Activated CD4-positive, alpha-beta T cell treated with anti-CD3 and anti-CD28 coated beads, Interleukin-2, amount 50 U/mL, for 16 hours (primary cell): ENCODE measurements at places on chromosomes 4 and X.

DNA sequence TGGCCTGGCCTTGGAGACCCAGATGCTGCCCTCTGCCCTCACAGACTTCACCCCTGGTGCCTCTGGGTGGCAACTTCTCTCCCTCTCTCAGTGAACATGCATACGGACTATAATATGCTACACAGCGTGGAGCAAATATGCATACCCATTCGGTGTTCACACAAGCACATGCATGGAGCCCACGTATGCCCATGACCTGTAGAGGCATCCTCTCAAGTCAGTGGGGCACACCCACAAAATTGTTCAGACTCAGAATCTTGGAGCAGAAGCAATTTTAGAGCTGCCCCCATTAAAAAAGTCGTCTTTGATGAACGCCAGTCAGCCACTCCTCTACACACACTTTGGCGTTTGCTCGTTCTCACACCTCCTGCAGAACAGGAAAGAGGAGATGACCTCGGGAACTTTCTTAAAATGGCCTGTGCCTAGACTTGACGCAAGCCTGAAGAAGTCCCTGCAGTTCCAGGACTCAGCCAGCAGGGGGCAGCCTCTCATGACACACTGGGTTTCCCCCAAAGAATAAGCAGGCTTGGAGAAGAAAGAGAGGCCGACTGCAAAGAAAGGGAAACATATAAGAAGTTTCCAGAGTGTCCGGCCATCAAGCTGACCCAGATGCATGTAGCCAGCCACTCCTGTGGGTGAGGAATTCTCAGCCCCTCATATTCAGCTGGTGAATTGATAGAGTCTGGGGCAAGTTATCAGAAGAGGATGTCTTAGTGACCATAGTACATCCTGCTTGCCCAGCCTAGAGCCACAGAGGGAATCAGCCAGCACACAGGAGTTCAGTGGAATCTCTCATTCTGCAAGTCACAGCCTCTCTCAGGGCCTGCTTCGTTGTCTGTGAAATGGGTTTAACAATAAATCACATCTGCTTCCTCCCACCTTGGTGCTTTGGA, 17.3 kb downstream of the APLN start:
- DNase-seq, result peak; percentile 76

GRCh38 chr4:82561786-82562563, at the start of gene TMEM150C:
TMEM150C (minus strand) TSS chr4:82561988; CDS start chr4:82504657, 57,331 bp downstream.
- no peak for DNase-seq

DNA sequence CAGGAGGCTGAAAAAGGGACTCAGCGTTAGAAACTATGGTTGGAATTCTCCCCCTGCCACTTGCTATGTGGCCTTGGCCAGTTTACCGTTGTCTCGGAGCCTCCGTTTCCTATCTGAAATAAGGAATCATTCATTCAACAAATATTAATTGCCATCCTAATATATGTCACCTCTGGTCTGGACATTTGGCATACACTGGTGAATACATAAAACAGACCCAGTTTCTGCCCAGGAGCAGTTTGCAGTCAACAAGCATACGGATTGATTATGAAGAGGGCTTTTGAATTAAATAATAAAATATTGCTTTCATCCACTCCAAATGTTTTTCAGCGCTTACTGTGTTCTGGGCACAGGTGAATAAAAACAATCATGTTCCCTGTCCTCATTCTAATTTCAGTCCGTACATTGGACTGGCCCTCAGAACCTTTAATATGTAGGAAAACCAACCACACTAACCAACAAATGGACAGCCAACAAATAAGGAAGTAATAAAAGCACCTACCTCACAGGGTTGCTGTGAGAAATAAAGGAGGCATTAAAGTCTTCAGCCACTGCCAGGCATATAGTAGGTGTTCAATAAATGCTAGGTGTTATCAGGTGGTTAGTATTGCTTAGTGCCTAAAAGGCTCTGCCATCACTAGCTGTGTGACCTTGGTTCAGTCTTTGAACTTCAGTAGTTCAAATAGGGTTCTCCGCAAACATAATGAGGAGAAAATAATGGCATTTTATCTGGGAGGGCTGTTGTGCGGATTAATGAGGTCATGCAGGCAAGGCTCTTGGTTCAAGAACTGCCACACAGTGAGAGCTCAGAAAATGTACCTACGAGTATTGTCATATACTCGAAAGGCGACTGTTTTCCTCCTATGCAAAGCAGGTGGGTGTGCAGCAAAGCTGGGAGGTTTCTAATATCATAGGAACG, 7.3 kb upstream of the GSX2 start:
- no peak for DNase-seq

DNA sequence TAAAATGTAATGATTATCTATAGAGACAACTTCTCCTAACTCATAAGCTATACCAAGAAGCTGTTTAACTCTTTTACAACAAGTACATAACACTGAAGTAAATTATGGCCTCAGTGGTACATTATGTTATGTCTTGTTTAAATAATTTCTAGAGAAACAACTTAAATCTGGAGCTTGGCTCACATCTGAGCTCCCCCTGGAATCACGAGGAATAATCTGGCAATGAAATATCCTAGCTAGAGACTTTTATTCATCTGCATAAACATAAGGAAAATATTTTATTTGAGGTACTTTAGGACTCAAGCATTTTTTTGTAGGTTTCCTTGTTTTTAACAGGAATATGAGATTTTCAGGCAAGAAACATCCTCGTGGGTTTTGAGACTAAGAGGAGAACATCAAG, 354.7 kb upstream of the SLC7A11 start:
- no peak for DNase-seq

GRCh38 chr4:63458010-63458409, 951.2 kb downstream of the TECRL start:
- no peak for DNase-seq
